KBM-7 (cell line): ENCODE measurements at places on chromosomes 6 and 20.

DNA sequence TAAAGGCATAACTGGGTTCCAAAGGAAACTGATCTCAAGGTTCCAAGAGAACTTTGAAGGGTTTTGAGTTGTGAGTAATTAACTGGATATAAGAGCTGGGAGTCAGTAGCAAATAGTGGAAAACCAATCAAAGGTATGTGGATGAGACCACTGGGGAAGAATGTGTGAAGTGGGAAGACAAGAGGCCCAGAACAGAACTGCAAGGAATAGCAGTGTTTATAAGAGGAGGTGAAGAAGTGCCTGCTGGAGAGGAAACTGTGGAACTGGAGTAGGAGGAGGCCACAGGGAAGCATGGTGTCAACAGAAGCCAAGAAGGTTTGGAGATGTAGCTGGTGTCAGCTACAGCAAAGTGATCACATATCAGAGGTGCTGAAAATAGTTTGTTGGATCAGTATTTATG lies 18.7 kb upstream of the HDAC2 start:
- DNase-seq: no peak

DNA sequence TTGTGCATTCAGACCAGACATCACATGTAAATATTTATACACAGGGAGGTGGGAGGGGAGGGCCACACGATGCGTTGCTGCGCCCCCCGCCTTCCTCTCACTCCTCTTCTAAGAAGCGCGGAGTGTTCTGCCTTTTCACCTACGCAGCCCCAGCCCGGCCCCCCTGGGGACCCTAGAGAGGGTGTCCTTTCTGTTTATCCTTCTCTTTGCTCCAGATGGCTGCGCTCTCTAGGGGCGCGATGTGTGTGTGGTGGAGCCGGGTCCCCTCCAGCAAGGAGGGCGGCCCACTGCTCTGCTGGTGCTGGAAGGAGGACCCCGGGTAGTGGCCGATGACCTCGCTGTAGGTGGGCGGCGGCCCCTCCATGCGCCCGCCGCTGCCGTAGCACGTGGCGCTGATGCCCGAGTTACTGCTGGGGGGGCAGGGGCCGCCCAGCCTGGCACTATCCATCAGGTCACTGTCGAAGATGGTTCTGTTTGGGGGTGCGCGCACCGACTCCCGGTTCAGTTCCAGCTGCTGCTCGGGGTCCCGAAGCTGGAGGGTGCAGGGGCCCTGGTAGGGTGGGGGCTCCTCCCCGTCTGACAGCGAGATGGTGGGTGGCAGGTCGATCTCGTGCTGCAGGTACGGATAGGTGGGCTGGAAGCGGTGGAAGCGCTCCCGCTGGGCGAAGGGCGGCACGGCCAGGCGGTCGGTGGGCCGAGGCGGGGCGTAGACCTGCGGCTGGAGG lies 31.8 kb upstream of the ZBP1 start:
- DNase-seq: no peak

DNA sequence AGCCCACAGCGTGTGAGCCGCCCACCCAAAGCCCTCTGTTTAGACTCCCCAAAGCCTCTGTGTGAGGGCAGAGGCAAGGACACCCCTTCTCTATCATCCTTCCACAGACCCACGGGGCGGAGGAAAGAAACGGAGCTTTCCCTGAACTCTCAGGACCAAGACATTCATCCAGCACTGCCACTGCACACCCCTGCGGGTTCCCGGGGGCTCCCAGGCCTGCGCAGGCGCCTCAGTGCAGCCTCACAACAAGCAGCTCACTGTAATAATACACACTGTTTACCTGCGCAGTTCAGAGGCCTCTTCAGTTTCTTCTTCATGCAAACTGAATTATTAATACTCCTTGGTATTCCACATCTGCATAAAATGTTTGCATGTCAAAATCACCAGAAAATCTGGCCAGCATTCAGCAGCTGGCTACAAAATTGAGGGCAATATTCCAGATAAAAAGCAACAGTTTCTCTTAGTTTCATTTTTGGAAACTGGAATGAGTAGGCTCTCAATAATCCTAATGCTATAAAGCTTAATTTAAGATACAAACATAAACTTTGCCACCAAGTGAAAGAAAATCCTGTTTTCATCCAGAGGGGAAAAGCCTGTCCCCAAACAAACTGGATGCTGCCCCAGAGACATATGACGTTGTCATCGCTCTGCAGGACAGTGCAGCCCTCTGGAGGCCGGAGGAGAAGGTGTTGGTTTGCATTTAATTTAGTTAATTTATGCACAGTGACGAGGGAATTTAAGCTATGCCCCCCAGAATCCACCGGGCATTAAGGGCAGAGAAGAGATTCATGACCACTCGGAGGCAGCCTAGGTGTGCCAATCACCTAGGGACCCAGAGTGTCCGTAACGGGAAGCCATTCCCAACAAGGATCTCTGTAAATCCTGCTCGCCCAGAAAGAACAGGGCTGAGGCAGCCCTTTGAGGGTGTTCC lies 45.3 kb downstream of the NINL start:
- no peak for DNase-seq

DNA sequence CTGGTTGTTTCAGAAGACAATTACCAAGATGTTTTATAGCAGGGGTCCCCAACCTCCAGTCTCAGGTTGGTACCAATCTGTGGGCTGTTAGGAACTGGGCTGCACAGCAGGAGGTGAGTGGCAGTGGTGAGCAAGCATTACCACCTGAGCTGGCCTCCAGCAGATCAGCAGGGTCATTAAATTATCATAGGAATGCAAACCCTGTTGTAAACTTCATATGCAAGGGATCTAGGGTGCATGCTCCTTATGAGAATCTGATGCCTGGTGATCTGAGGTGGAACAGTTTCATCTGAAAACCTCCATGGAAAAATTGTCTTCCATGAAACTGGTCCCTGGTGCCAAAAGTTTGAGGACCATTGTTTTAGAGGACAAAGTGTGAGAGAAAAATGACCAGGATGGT lies 240.6 kb downstream of the GRM1 start:
- DNase-seq: no peak

GRCh38 chr6:92864966-92865555 lies 554.3 kb downstream of the EPHA7 start:
- no peak for DNase-seq

GRCh38 chr6:131063764-131064272 lies 773 bp upstream of the EPB41L2 start:
- no peak for DNase-seq

DNA sequence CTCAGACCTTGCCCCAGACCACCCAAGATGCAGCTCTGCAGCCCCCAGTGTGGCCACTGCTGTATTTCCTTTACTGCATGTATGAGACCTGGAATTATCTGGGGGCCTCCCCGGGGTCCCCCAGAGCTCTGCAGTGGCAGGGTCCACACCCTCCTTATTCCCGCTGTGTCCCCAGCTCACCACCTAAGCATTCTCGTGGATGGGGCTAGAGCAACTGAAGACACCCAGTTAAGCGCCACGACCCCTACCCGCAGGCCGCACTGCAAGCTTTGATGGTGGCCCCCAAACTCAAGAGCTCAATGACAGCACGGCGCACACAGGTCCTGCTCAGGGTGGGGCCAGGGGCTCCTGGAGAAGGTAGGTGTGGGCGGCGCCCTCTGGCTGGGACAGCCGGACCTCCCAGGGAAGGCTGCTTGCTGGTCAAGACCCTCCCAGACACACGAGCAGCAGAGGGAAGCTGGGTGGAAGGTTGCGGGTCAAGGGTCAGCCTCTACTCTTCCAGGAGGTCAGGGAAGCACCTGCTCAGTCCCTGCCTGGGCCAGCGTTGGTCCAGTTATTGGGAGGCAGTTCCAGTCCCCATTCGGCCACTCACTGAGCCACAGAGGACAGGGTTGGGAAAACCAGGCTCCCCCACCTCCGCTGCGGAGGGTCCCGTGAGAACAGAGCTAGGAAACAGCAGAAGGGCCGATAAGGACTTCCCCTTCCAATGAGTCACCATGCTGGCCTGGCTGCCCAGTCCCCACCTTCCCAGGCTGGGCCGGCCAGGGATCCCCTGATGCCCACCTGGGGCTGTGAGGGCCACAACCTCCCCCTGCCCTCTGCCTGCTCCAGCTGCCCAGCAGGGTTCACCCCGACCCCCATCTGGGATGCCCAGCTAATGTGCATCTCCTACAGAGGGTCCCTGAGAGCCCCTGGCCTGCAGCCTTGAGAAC lies 2.9 kb downstream of the LAMA5 start:
- DNase-seq: no peak

GRCh38 chr6:35782424-35782823 lies 1.6 kb downstream of the CLPSL1 start:
- DNase-seq: no peak

GRCh38 chr20:34420146-34420545 lies 57.1 kb downstream of the ITCH start:
- DNase-seq: no peak

DNA sequence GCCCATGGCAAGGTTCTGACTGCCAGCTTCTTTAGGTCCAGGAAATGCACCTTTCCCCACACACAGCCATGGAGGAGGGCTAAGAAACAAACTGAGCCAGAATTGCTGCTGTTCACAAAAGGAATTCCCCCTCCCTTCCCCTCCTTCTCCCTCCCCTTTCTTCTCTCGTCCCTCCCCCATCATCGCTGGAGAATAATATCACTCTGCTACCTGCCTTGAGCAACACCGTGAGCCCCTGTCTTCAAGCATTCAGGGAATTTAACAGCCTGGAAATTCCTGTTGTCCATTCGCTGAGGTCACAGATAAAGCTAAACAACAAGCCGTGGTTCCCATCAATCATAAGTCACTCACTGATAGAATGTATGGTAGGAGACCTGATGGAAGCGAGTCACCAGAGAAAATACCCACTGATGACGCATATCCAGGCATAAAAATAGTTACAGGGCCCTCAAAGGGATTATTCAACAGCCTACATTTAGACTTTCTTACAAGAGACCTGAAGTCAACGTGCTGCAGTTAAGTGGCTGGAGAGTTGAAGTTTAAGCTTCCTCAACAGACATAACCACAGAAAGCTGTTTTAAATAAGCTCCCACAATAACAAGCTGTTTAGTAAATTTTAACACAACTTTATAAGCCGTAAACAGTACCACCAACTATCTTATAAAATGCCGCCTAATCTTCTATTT lies 59.7 kb downstream of the HIVEP2 start:
- peak; percentile 71 for DNase-seq

- peak; percentile 96 for DNase-seq
These were observed at the start of gene ERGIC3 for GRCh38 chr20:35541783-35542662. ERGIC3 (plus strand) TSS chr20:35542078; CDS start chr20:35542098, 20 bp downstream.

- no peak for DNase-seq
These were observed 217.5 kb downstream of the TENT5A start for GRCh38 chr6:81534934-81535465.

- peak; percentile 41 for DNase-seq
These were observed 63.8 kb upstream of the ATXN1 start for GRCh38 chr6:16824845-16825685.

GRCh38 chr6:139588734-139589593 lies 214.5 kb upstream of the CITED2 start:
- no peak for DNase-seq
